ENCODE measurements at places on chromosomes 2 and 18. TPM values are rescaled to one million over a fixed set of nuclear protein-coding genes. Genes with fewer than 3 reads are reported as not detected.

The IGFBP5 gene
- total RNA-seq, result not detected

The EFEMP1 gene
- total RNA-seq, result 2,354 TPM

The DSG4 gene
- total RNA-seq, result not detected

The C2orf66 gene
- 0.27 TPM for total RNA-seq

The CSRNP3 gene
- not detected for total RNA-seq

The HOXD4 gene
- 13.7 TPM for total RNA-seq

The RIT2 gene
- not detected for total RNA-seq

The DNAJC5G gene
- total RNA-seq, result 0.77 TPM

The CACNB4 gene
- 0.30 TPM for total RNA-seq

The NOSTRIN gene
- total RNA-seq, result not detected

The ADGRF3 gene
- total RNA-seq, result 0.18 TPM

The RUFY4 gene
- not detected for total RNA-seq

The CYRIA gene
- total RNA-seq, result 38.4 TPM

The TBR1 gene
- 0.09 TPM for total RNA-seq

The RND3 gene
- 132 TPM for total RNA-seq

The CHST10 gene
- total RNA-seq, result 12.3 TPM

The HJURP gene
- 42.4 TPM for total RNA-seq

The IMMT gene
- total RNA-seq, result 114 TPM

The MC5R gene
- total RNA-seq, result not detected

The PARD3B gene
- total RNA-seq, result 30.9 TPM

The CELF4 gene
- not detected for total RNA-seq

The HOXD8 gene
- total RNA-seq, result 15.6 TPM

The ESPNL gene
- not detected for total RNA-seq

The PROKR1 gene
- not detected for total RNA-seq

The SEH1L gene
- 42.8 TPM for total RNA-seq

The GRP gene
- total RNA-seq, result not detected

The KLHL14 gene
- not detected for total RNA-seq

The RESP18 gene
- total RNA-seq, result not detected

The SERPINE2 gene
- 8.8 TPM for total RNA-seq

The TSPYL6 gene
- total RNA-seq, result not detected

The EDAR gene
- total RNA-seq, result not detected

The VSNL1 gene
- total RNA-seq, result not detected

The OR6B2 gene
- not detected for total RNA-seq

The TUBB8B gene
- total RNA-seq, result 1.1 TPM

The IL1A gene
- 0.99 TPM for total RNA-seq

The MYO1B gene
- 55.4 TPM for total RNA-seq

The IL36A gene
- not detected for total RNA-seq

The PER2 gene
- total RNA-seq, result 3.8 TPM

All from endothelial cell of umbilical vein (primary cell).